Kidney epithelial cell (primary cell): ENCODE measurements at places on chromosomes 5 and 9.
A peak's percentile ranks its signal among the peaks of the same experiment; 100 is the strongest.

GRCh38 chr5:135476615-135477581, 24.7 kb upstream of the TIFAB start:
- DNase-seq = no peak

DNA sequence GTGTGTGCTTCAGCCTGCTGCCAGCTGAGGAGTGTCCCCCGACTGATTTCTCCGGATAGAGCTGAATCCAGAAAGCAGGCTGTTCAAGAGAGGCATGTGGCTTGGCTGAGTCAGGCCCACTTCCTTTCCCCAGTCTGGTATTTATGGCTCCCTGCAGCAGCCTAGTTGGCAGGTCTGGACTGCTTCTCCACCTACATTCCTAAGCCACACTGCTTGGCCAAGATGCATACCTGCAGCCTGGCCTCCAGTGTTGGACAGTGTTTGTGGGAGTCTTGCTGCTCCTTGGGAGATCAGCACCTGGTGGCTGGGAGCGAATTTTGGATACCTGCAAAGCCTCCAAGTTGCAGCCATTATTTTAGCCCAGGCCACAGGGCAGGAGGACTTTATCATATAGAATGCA, 670.8 kb downstream of the ACTL7B start:
- DNase-seq = no peak

- DNase-seq = peak; percentile 78
Observed at GRCh38 chr5:173315495-173316338, 12.5 kb downstream of the STC2 start.

GRCh38 chr9:127163409-127163808, 41.0 kb upstream of the ANGPTL2 start:
- peak; percentile 45 for DNase-seq

- DNase-seq = no peak
Observed at GRCh38 chr5:87944553-87945285, 323.9 kb downstream of the TMEM161B start.

GRCh38 chr5:80978772-80979317, 18.7 kb downstream of the RASGRF2 start:
- DNase-seq = no peak

GRCh38 chr5:127555826-127556225, 38.4 kb downstream of the PRRC1 start:
- no peak for DNase-seq

DNA sequence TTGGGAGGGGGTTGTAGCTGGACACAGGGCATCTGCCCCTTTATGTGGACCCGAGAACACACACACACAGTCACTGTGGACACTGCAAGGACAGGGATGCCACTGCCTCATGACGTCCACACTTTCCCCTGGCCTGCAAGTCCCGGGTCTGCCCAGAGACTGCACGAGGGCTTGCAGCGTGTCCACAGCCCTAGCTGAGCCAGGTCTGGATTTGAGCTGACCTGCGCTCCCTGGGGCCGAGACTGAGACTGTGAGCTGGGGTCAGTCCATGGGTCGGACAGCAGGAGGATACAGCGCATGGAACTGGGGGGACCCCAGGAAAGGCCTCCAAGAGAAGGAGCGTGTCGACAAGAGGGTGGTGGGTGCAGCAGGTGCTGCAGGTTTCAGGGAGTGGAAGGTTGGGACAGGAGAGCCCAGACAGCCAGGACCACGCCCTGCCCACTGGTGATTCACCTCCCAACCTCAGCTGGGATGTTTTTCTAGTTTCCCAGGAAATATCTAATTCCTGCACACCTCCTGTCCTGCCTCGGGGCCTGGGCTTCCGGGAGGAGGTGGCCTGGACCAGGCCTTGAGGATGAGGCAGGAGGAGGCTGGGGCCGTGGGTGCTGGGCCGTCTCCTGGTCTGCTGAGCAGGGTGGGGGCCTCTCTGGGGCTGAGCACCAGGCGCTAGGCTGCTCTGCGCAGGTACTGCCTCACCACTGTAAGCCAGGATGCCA, 806 bp upstream of the RNF224 start:
- DNase-seq = no peak

GRCh38 chr5:28110781-28111180, 1072.4 kb upstream of the CDH9 start:
- no peak for DNase-seq

- DNase-seq = no peak
Observed at GRCh38 chr5:54492178-54492577, 25.4 kb upstream of the SNX18 start.
